ENCODE measurements at places on chromosomes 5 and 9. TPM values are rescaled to one million over a fixed set of nuclear protein-coding genes. Genes with fewer than 3 reads are reported as not detected.

GRCh38 chr9:15389173-15389572, 33.5 kb upstream of the SNAPC3 start:
- H3K36me3 ChIP-seq: no peaks in the 10 kb centered on the region
- no peak for DNase-seq
- no peaks in the 10 kb centered on the region for H3K27me3 ChIP-seq
- H3K27ac ChIP-seq: no peak overlapping the region
- no peaks in the 10 kb centered on the region for H3K4me1 ChIP-seq

TBC1D9B gene
- 110 TPM for polyA plus RNA-seq

GRCh38 chr9:103707181-103707580, 386.9 kb upstream of the SMC2 start:
- no peaks in the 10 kb centered on the region for H3K36me3 ChIP-seq
- no peak for DNase-seq
- no peak overlapping the region for H3K27ac ChIP-seq
- H3K4me1 ChIP-seq: no peaks in the 10 kb centered on the region
- no peaks in the 10 kb centered on the region for H3K27me3 ChIP-seq

DNA sequence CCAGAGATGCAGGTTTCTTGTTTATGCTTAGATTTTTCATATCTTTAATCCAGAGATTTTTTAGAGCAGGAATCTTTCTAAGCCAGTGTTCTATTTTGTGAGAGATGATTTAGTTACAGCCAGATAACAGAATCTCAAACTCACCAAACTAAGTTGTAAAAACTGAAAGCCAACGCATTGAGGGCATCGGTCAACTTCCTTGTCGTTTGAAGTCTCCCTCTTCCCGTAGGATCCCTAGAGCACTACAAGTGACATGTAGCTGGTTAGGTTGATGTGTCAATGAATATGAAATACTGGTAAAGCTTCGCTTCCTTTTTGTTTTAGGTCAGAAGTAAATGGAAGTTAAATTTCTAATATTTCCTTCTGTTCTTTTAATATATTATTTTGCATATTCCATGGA, 139.6 kb downstream of the YIPF5 start:
- H3K27me3 ChIP-seq: no peaks in the 10 kb centered on the region
- no peaks in the 10 kb centered on the region for H3K36me3 ChIP-seq

DNA sequence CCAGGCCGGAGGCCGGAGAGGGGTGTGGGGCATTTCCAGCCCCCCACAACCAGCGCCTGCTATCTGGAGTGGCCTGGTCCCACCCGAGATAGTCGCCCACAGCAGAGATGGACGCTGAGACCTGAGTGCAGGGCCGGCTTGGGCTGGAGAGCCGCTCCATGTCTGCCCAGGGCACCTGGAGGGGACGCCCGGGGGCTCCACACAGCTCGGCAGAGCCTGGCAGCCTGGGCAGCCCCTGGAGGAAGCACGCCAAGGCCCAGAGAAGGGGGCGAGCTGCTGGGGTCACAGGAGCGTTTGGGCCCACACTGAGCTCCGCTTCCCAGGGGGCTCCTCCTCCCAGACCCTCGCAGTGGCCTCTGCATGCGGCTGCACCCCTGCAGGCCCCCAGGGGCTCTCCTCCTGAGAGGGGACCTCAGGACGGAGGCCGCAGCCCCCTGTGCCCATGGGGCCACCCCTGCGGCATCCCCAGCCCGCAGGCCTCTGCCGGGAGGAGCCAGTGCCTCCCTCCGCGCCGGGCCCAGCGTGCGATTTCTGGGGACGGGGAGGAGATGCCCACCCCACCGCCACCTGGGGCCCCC, 42.2 kb upstream of the EGFL7 start:
- H3K4me1 ChIP-seq: peaks cover 85% of the 10 kb centered on the region
- no peak for DNase-seq
- H3K36me3 ChIP-seq: no peaks in the 10 kb centered on the region
- peak overlapping the region; percentile 97 for H3K27ac ChIP-seq
- no peaks in the 10 kb centered on the region for H3K27me3 ChIP-seq
- no peak overlapping the region for H3K4me3 ChIP-seq

GRCh38 chr5:59800347-59800893, 93.1 kb downstream of the PDE4D start:
- H3K36me3 ChIP-seq: no peaks in the 10 kb centered on the region
- no peaks in the 10 kb centered on the region for H3K4me1 ChIP-seq
- H3K27ac ChIP-seq: no peak overlapping the region
- no peaks in the 10 kb centered on the region for H3K27me3 ChIP-seq

- H3K4me3 ChIP-seq: peak overlapping the region; percentile 70
- no peaks in the 10 kb centered on the region for H3K27me3 ChIP-seq
- peak; percentile 89 for DNase-seq
- peaks cover 7% of the 10 kb centered on the region for H3K36me3 ChIP-seq
- peaks cover 50% of the 10 kb centered on the region for H3K4me1 ChIP-seq
Observed at GRCh38 chr5:39256477-39257235, 37.3 kb upstream of the FYB1 start.

GDA gene
- polyA plus RNA-seq: not detected

GRCh38 chr9:99116003-99116411, 11.1 kb downstream of the TGFBR1 start:
- no peak overlapping the region for H3K27ac ChIP-seq
- H3K27me3 ChIP-seq: no peaks in the 10 kb centered on the region
- peaks cover 42% of the 10 kb centered on the region for H3K4me1 ChIP-seq
- no peaks in the 10 kb centered on the region for H3K36me3 ChIP-seq
- no peak overlapping the region for H3K4me3 ChIP-seq

GRCh38 chr5:10688651-10689171, 72.3 kb downstream of the DAP start:
- H3K4me1 ChIP-seq: no peaks in the 10 kb centered on the region
- H3K27me3 ChIP-seq: no peaks in the 10 kb centered on the region
- H3K36me3 ChIP-seq: peaks cover 53% of the 10 kb centered on the region
- no peak overlapping the region for H3K27ac ChIP-seq

RAI14 gene
- polyA plus RNA-seq: 0.03 TPM

GRCh38 chr5:111582993-111583601, 70.8 kb upstream of the STARD4 start:
- H3K4me3 ChIP-seq: no peak overlapping the region
- no peaks in the 10 kb centered on the region for H3K36me3 ChIP-seq
- peaks cover 14% of the 10 kb centered on the region for H3K4me1 ChIP-seq
- H3K27me3 ChIP-seq: no peaks in the 10 kb centered on the region

DNA sequence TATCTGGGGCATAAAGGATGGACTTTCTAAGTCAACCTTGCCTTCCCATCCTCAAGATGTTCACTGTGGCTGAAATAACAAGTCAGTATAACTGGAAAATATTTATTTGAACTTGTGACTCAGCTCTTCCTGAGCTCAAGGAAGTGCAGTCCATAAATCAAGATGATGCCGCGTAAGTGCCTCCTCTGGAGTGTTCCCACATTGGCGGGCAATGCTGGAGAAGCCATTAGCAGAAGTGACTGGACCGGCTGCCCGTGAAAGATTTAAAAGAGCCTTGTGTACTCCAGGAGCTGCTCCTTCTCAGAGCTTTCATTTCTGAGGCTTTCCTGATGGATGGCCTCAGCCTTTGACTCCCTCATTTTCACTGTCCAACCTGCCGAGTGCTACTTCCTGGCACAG, 17.4 kb downstream of the TMOD1 start:
- H3K36me3 ChIP-seq: no peaks in the 10 kb centered on the region
- peaks cover 12% of the 10 kb centered on the region for H3K27me3 ChIP-seq
- H3K4me1 ChIP-seq: no peaks in the 10 kb centered on the region
- no peak for DNase-seq
- H3K27ac ChIP-seq: no peak overlapping the region
- H3K4me3 ChIP-seq: no peak overlapping the region

CCDC192 gene
- not detected for polyA plus RNA-seq

PCDHB8 gene
- not detected for polyA plus RNA-seq

GRCh38 chr5:35470866-35471265, 146.8 kb upstream of the SPEF2 start:
- H3K4me1 ChIP-seq: peaks cover 7% of the 10 kb centered on the region
- H3K4me3 ChIP-seq: no peak overlapping the region
- no peaks in the 10 kb centered on the region for H3K27me3 ChIP-seq
- DNase-seq: no peak

- no peak for DNase-seq
- no peak overlapping the region for H3K27ac ChIP-seq
- H3K27me3 ChIP-seq: no peaks in the 10 kb centered on the region
- H3K4me1 ChIP-seq: peaks cover 17% of the 10 kb centered on the region
Observed at GRCh38 chr5:140398379-140398811, 3.2 kb upstream of the ANKHD1 start.

DNA sequence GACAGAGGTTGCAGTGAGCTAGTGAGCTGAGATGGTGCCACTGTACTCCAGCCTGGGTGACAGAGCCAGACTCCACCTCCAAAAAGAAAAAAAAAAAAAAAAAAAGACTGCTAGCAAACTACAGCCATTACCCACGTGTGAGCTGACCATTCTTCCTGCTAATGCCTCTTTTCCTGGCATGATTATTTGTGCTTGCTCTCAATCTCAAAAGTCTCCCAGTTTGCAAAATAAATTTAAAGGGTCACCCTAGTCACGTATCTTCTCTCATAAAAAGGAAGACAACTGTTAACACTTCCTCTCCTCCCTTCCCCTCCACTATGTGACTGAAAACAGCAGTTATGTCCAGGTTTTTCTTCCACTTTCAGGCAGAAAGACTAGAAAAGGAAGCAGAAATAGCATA, 37.2 kb downstream of the TRIM36 start:
- H3K36me3 ChIP-seq: no peaks in the 10 kb centered on the region
- H3K27ac ChIP-seq: no peak overlapping the region
- no peak for DNase-seq
- peaks cover 5% of the 10 kb centered on the region for H3K4me1 ChIP-seq
- H3K4me3 ChIP-seq: no peak overlapping the region

GRCh38 chr9:9819886-9820285, 792.9 kb downstream of the PTPRD start:
- no peak overlapping the region for H3K4me3 ChIP-seq
- no peak overlapping the region for H3K27ac ChIP-seq
- no peaks in the 10 kb centered on the region for H3K4me1 ChIP-seq
- no peaks in the 10 kb centered on the region for H3K27me3 ChIP-seq

- no peak overlapping the region for H3K27ac ChIP-seq
- DNase-seq: no peak
- H3K27me3 ChIP-seq: peaks cover 2% of the 10 kb centered on the region
- H3K36me3 ChIP-seq: no peaks in the 10 kb centered on the region
- no peaks in the 10 kb centered on the region for H3K4me1 ChIP-seq
- H3K4me3 ChIP-seq: no peak overlapping the region
Observed at GRCh38 chr9:131788851-131789250, 49.0 kb upstream of the RAPGEF1 start.

GRCh38 chr5:107468276-107468675, 202.5 kb downstream of the EFNA5 start:
- no peak overlapping the region for H3K4me3 ChIP-seq
- H3K27me3 ChIP-seq: no peaks in the 10 kb centered on the region
- H3K27ac ChIP-seq: no peak overlapping the region
- peaks cover 23% of the 10 kb centered on the region for H3K4me1 ChIP-seq

DNA sequence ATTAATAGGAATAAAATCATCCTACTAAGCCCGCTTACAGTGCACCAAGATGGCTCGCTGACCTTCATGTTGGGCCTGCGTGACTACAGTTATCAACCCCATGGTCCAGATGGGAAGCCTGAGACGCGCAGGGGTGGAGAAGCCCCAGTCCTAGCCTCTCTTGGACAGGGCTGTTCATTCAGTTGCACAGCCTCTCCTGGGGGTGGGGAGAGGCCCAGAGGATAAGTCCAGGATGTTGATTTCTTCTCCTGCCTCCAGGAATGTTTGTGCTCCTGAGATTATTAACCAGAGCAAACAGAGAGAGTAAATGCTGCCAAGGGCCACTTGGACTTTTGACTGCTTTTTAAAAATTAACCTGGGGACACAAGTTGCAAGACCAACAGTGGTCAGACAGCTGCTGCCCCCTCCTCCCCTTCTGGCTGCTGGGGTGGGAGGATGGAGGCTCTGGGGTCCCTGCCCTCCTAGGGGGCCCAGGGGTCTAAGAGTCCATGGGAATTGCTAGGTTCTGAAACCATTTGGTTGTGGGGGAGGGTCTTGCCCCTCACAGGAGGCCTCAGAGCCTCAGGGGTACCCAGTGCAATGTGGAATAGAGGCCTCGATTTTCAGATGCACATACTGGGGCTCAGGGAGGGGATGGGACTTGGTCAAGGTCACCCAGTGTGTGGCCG, 2.8 kb upstream of the AMBP start:
- H3K36me3 ChIP-seq: no peaks in the 10 kb centered on the region
- no peak overlapping the region for H3K4me3 ChIP-seq
- no peaks in the 10 kb centered on the region for H3K4me1 ChIP-seq
- no peak for DNase-seq
- H3K27me3 ChIP-seq: no peaks in the 10 kb centered on the region

- no peaks in the 10 kb centered on the region for H3K36me3 ChIP-seq
- DNase-seq: no peak
- peaks cover 3% of the 10 kb centered on the region for H3K4me1 ChIP-seq
- H3K27me3 ChIP-seq: peaks cover 63% of the 10 kb centered on the region
- no peak within 1 kb of the TSS for H3K4me3 ChIP-seq
Observed at GRCh38 chr5:136192526-136193321, at the start of gene SMIM32. SMIM32 (minus strand) TSS chr5:136193162; CDS start chr5:136192524, 638 bp downstream.

- peak overlapping the region; percentile 24 for H3K4me3 ChIP-seq
- peak; percentile 80 for DNase-seq
- H3K27me3 ChIP-seq: peaks cover 17% of the 10 kb centered on the region
- H3K27ac ChIP-seq: no peak overlapping the region
Observed at GRCh38 chr5:141914199-141914743, 9.4 kb upstream of the DELE1 start.

HRCT1 gene
- polyA plus RNA-seq: not detected

DNA sequence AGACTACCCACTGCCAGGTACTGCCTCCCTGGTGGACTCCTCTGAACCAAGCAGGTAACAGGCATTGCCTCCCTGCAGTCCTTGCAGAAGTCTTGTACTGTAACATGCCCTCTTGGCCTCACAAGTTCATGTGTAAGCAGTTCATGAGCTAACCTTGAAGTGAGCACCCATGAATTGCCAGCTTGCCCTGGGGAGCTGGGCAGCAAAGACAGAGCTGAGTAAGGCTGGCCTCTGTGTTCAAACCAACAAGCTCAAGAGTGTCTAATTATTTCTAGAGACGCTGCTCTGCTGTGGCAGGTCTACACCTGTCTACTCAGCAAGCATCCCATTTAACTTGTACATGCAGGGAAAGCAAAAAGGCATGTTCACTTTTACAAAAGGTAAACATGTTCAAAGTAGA, 113.5 kb downstream of the FEM1C start:
- H3K27me3 ChIP-seq: peaks cover 2% of the 10 kb centered on the region
- DNase-seq: no peak
- H3K27ac ChIP-seq: no peak overlapping the region
- H3K4me3 ChIP-seq: no peak overlapping the region
- H3K36me3 ChIP-seq: no peaks in the 10 kb centered on the region

GRCh38 chr9:121929893-121930875, 162.9 kb downstream of the TTLL11 start:
- H3K4me3 ChIP-seq: no peak overlapping the region
- no peak overlapping the region for H3K27ac ChIP-seq
- no peaks in the 10 kb centered on the region for H3K4me1 ChIP-seq
- H3K27me3 ChIP-seq: no peaks in the 10 kb centered on the region
- no peaks in the 10 kb centered on the region for H3K36me3 ChIP-seq

Data from CD14-positive monocyte (primary cell).